ENCODE measurements at places on chromosomes 5 and 9.

DNA sequence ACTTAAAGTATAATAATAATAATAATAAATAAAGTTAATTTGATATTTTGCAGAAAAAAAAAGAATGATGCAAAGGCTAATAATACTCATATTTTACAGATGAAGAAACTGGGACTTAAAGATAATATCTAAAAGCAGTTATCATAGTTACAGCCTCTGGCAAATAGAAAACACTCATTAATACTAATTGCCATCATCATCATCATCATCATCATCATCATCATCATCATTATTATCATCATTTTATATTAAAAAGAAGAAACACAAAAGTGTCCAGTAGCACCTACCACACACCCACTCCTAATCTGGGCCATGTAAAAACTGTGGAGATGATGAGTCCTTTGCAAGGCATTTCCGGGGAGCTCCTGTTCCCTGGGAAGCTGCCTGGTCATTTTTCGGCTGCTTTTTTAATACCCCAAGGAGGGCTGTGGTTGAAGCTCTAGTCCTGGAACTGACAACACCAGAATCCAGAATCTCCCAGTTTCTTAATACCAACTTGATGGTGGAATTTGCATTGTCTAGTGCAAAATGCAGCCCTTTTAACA lies 70.8 kb downstream of the HTR4 start:
- DNase-seq: no peak

DNA sequence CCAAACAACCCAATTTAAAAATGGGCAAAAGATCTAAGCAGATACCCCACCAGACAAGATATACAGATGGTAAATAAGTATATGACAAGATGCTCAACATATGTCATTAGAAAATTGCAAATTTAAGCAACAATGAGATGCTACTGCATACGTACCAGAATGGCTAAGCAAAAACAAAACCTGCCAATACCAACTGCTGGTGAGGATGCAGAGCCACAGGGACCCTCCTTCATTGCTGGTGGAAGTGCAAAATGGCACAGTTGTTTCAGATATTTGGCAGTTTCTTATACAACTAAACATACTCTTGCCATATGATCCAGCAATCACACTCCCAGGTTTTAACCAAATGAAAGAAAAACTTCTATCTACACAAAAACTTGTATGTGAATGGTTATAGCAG lies 178.9 kb downstream of the BARX1 start:
- no peak for DNase-seq

- no peak for DNase-seq
Measured at GRCh38 chr9:34773306-34773910, 63.5 kb upstream of the CCL21 start.

GRCh38 chr5:6291961-6292360 lies 86.4 kb downstream of the MED10 start:
- no peak for DNase-seq

- no peak for DNase-seq
Measured at GRCh38 chr9:445033-445432, 230.4 kb downstream of the DOCK8 start.

DNA sequence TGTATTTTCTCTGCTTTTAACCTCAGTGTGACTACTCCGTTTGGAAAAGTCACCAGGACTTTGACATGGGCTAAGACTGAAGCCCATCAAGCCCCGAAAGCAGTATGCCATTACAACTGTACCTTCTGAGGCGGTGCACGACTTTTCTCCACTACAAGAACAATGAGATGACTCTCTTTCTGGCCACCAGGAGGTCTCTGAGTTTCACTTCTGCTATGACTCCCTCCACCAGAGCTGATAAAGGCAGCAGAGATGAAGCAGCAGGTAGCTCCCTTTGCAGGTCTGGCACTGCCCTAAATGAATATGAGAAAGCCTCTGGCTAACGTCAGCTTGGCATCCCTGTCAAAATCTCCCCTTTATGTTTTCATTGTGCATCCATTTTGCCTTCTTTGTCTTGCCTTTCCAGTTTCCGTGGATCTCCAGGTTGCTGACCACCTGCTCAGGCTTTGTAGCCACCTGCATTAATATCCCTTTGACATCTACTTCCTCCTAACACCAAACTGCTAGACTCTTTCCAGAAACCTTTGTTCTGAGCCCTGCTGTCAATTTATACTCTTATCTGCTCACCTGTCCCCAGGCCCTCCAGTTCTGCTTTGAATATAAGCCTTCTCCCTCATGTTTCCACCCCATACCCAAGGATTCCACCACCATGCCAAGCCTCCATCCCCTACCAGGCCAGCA lies 221.7 kb downstream of the ZNF608 start:
- no peak for DNase-seq

DNA sequence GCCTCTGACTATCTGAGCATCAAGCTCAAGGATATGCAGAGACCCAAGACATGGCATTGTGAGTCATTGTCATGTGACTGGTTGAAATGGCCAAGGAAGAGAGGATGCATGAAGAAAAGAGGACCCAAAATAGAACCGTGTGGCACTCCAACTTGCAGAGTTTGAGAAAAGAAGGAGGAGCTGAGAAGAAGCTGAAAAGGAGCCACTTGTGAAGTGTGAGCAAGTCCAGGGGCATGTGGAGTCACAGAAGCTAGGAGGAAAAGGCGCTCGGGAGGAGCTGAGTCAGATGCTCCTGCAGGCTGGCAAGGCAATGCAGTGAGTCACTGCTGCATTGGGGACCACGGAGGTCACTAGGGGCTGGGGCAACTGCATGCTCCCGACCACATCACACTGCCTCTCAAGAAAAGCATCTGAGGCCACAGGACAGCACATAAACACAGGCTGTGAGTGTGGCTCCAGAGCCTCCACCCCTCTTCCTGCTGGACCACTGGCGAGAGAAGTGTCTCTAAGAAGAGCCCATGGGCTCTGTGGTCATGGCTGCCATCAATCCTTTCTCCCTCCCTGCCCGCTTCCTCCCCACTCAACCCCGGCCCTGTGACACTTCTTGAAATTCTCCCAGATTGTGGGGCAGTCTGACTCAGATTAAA lies 197.6 kb downstream of the DRD1 start:
- DNase-seq: peak; percentile 68

GRCh38 chr9:138078846-138079245 lies 201.3 kb downstream of the CACNA1B start:
- DNase-seq: peak; percentile 15

DNA sequence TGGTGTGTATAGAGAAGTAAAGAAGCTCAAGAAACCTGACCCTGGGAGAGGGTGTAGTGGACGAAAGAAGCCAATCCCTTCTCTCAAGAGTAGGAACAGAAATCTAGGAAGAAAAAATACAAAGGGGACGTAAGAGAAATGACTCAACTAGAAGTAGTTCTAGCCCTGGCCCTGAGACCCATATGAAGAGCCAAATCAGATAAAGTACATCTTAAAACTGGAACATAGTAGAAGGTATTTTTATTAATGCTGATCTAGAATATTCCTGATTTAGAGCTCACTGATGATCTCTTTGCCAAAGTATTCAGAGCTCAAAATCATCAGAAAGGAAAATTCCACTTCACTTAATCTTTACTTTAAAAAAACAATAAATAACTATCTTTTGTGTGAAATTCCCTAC lies 184.8 kb downstream of the MLLT3 start:
- no peak for DNase-seq

DNA sequence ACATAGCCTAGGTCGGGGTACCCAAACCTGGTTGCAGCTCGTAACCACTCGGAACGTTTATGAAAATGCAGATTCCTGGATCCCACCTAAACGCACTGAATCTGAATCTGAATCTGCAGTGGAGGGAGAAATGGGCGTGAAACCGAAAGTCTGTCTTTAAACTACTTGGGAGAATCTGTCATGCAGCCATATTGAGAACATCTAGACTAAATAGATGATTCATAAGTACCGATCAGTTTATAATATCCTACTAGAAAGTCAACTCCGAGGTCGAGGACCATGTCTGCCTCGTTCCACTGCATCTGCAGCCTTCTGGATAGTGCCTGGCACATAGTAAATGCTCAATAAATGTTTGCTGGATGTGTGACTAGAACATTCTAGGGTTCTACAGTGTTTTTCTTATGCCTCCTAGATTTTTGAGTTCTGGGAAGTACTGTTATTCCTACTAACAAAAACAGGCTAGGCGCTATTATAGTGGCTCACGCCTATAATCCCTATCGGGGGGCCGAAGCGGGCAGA lies 632 bp downstream of the COQ4 start:
- DNase-seq: no peak

GRCh38 chr5:88634014-88634413 lies 249.0 kb downstream of the MEF2C start:
- no peak for DNase-seq

- no peak for DNase-seq
Measured at GRCh38 chr5:92909602-92909962, 671.4 kb downstream of the NR2F1-AS1 start.

- DNase-seq: peak; percentile 84
Measured at GRCh38 chr5:134100283-134101091, 14.0 kb upstream of the TCF7 start.

GRCh38 chr9:14868772-14869583 lies 41.2 kb downstream of the FREM1 start:
- DNase-seq: no peak

- no peak for DNase-seq
Measured at GRCh38 chr9:127654619-127655018, 42.5 kb downstream of the STXBP1 start.

DNA sequence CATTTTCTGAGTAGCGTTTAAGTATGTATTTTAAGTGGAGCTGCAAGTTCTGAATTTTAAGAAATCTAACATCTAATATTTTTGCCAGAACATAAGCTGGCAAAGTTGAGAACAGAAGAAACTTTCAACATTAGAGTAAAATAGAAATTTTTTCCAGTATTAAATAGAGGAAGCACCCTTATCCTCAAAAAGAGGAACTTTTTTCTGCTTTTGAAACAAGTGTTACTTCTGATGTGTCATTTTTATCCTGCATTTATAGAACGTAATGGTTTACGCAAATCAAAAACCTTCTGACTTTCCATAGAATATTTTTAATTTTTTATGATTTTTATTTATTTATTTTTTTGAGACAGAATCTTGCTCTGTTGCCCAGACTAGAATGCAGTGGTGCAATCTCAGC lies 21.8 kb downstream of the ZBED3 start:
- no peak for DNase-seq

DNA sequence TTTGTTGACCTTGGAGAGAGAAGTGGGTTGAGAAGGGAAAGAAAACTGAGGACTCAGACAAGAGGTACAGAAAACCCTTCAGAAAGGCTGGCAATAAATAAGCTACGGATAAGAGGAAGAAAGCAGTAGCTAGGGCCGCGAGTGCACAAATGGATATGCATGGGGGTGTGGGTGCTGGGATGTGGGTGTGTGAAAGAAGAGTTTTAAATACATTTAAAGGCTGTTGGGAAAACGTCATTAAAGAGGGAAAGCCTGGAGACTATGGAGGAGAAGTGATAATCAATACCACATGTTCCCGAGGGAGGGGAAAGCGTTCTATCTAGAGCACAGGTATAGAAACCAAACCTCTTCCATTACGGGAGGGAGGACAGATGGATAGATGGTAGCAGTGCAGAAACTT lies 177.2 kb downstream of the TSSK1B start:
- DNase-seq: no peak

DNA sequence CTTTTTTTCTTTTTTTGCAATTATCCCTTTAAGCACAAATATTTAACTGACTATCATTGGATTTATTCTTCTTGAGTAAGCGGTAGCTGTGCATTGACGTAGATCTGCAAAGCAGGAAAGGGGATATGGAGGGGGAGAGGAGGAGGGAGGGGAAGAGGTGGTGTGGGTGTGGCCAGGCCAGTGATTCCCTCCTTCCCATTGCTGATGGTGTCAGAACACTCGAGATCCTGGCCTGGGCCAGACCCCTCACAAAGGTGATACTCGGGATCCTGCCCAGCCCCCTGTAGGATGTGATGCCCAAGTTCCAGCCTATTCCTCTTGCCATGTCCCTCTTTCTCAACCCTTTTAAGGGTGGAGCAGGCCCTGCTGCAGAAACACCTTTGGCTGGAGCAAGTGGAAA lies 9.9 kb downstream of the SLC36A3 start:
- DNase-seq: no peak

DNA sequence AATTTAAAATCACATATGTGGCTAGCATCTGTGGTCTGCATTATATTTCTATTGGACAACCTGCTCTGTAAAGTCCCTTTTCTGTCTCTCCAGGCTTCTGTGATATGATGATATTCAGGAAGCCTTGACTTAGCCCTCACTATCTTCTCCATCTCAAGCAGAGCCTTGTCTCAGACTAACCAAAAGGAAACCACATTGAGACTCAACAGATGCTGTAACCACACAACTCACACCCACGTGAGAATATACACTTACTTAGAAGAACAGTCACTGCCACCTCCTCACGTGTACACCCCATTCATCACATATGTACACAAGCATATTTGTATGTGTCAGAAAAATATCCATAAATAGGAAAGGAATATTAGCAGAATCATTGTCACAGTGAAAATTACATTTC lies 33.6 kb downstream of the HTR4 start:
- DNase-seq: no peak

GRCh38 chr5:101969742-101970141 lies 326.3 kb downstream of the SLCO4C1 start:
- DNase-seq: no peak

- no peak for DNase-seq
Measured at GRCh38 chr5:115947260-115947659, 15.0 kb upstream of the LVRN start.

DNA sequence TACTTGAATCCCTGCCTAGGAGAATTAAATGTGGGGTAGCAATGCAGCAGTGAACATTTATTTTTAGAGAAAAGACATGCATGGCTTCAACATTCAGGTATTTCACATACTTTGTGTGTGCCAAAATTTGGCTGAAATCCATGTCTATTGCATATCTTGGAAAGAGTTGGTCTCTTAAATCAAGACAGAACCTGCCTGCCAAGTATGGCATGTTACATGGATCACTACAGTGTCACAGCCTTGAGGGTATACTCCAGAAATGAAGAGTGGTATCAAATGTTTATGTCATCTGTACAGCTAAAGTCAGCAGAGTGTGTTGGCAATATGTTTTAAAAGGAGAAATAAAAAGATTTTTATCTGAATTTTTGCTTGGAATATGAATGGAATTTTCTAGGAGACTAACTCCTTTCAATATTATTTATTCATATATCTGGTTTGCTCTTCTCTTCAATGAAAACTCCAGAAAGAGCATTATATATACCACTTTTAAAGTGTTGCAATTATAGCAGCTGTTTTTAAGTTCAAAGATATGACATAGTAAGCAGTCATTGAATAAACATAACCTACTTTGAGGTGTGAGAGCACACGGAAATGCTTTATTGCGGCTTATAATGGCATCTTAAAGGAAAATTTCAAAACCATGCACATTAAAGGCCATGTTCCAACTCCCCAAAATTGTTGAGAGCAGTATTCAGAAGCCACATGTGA lies 95.4 kb upstream of the MINAR2 start:
- DNase-seq: no peak

- no peak for DNase-seq
Measured at GRCh38 chr9:90023861-90024260, 419.0 kb downstream of the GADD45G start.

DNA sequence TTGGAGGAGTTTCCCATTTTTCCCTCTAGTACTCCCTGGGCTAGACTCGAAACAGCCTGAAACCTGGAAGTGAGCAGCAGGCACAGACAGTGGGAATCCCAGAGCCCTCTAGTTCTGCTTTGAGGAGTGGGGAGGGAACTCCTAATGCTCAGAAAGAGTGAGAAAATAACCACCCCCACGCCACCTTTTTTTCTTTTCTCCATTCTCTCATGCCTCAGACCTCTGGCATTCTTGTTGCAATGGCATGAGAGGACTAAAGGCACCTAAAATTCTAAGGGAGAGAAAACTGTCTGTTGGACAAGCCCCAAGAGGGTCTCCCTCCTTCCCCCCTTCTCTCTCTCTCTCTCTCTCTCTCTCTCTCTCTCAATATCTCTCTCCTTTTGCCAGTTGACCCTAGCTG lies 15.1 kb upstream of the IRF1 start:
- DNase-seq: no peak

Data from activated CD8-positive, alpha-beta memory T cell treated with anti-CD3 and anti-CD28 coated beads, Interleukin-2, amount 50 U/mL, for 48 hours (primary cell).